CD4-positive, alpha-beta T cell (primary cell): ENCODE measurements at places on chromosomes 2 and 18.

DNA sequence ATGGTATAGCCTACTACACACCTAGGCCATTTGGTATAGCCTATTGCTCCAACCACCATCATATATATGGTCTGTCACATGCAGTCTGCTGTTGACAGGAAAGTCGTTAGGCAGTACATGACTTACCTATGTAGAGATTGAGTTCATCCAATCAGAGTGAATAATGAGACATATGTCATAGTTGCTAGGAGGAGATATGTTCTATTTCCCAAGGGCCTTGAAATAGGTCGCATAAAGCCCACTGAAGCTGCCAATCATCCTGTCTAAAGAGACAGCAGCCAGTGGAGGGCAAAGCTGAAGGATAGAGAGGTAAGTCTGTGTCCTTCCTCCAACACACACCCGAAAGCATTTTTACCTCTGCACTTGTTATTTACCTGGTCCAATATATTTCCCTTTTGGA is 263.4 kb downstream of the PTPRM start:
- no peak for DNase-seq

GRCh38 chr2:7681881-7682461 is 764.8 kb downstream of the RNF144A start:
- no peak for DNase-seq

DNA sequence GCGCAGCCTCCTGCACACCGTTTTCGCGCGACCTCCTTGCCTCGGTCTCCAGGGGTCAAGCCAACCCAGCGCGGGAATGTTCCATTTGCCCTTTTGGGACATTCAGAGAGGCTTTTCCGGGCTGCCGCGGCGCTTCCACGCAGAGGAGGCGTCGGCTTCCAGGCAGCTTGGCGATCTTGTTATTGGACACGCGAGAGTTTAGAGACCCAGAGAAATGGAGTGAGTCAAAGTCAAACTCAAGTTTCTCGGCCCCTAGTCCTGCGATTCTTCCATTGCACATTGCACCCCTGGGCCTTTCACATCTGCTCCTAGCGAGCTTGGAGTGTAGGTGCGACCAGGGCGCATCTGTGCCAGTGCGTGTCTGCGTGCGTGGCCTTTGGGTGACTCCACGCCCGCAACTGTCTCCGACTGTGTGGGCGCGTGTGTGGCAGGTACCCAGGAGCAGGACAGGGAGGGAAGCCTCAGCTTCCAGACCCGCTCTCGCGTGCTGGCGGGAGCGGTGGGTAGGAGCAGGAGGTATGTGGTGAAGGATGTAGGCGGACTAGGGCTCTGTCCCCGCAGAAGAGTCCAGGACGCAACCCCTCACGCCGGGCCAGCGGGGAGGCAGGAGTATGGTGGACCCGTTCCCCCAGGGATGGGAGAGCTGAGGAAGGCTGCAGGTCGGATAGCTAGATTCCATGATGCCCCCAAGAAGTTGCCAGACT is 13.5 kb downstream of the SIX3 start:
- no peak for DNase-seq

GRCh38 chr18:44700652-44701051 is 20.0 kb downstream of the SETBP1 start:
- no peak for DNase-seq

- no peak for DNase-seq
Observed at GRCh38 chr2:205474741-205475415, 207.4 kb upstream of the NRP2 start.

- DNase-seq = no peak
Observed at GRCh38 chr2:13905831-13906230, 726.7 kb upstream of the LRATD1 start.

DNA sequence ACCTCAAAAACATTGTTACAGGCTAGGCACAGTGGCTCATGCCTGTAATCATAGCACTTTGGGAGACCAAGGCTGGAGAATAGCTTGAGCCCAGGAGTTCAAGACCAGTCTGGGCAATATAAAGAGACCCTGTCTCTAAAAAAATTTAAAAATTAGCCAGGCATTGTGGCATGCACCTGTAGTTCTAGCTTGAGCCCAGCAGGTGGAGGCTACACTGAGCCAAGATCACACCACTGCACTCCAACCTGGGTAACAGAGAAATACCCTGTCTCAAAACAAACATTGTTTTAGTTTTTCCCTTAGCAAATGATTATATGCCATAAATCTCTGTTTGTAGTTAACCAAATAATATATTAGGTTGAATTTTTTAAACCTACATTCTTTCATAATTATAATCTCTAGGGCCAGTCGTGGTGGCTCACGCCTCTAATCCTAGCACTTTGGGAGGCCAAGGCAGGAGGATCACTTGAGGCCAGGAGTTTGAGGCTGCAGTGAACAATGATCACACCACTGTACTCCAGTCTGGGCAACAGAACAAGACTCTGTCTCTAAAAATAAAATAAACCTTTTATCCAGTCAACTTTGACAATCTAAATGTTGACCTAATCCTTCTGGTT is 13.3 kb upstream of the CYP20A1 start:
- no peak for DNase-seq

GRCh38 chr2:22788749-22789327 is 596.1 kb upstream of the KLHL29 start:
- DNase-seq = no peak

- peak; percentile 41 for DNase-seq
Observed at GRCh38 chr2:48189552-48190228, 283.4 kb upstream of the FBXO11 start.

- DNase-seq = no peak
Observed at GRCh38 chr2:153077311-153077710, 358.9 kb downstream of the ARL6IP6 start.

DNA sequence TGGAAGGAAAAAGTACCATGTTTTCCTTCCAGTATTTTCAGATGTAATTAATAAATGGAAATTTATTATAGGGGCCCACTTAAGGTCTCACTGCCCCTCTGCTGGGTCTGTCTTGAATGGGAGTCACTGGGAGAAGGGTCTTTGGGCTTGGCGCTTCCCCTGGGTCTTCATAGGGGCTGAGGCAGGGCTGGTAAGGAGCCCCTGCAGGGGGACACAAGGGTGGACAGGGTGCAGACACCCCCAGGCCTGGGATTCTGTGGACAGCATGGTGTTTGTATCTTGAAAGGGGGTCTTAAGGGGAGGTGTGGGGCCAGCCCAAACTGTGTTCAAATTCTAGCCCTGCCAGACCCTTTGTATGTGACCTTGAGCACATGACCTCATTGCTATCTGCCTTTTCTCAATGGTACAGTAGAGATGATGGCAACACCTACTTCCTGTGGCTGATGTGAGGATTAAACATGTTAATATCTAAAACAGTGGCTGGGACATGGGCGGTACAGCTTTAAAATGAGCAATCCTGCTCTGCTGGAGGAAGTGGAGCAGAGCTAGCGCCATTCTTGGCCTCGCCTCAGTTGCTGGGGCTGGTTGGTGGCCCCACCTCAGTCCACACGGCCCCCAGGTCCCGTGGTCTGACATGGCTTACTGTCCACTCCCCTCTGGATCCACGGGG is 71.6 kb downstream of the GNAL start:
- no peak for DNase-seq

GRCh38 chr2:134079373-134079772 is 174.5 kb upstream of the MGAT5 start:
- DNase-seq = no peak

GRCh38 chr2:8594731-8595427 is 87.0 kb upstream of the ID2 start:
- DNase-seq = no peak

GRCh38 chr2:197045115-197045514 is 118.6 kb upstream of the PGAP1 start:
- DNase-seq = no peak

DNA sequence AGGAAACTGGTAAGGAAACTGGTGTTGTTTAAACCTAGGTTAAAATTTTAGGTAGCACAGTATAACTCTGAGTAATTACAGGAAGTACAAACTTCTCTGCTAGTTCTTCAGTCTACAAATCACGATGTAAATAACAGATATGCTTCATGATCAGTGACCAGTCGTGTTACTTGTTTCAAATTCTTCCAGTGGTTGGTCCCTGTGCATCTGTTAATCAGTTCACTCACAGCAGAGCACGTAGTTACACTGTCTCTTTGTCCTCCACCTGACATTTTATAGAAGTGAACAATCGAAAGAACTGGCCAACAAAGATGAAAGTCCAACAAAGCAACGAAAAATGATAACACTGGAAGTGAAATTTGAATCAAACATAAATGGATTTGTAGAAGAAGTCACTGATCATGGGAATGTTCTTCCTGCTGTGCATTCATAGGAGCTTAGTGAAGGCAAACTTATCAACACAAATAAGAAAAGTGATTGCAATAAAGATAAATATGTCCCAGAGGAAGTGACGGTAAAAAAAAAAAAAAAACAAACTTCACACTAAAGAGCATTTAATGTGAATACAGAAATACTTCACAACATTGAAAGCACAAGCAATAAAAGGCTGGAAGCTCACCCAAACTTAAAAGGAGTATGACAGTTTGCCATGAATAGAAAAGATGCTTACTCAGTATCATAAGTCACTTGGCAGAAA is 7.0 kb downstream of the EIF2AK2 start:
- no peak for DNase-seq

DNA sequence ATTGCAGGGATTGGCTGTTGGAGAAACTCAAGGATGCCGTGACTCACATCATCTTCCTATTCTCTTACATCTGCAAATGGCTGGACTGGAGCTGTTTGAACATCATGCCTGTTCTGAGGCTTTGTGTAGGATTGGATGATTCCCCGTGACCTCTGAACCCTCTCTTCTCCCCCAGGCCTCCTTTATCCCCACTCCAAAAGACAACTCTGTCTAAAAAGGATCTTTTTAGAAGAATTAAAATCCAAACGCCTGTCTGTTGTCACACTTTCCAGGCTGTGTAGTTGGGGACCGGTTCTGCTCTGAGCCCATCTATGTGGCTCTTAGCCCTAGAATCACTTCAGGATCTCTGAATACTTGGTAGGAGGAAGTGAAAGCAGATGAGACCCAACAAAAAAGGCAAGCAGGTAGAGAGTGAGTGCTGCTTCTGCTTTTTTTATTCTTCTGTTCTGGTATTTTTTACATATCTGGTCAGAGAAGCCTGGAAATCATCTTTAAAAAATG is 565 bp downstream of the SP140 start:
- DNase-seq = no peak

GRCh38 chr2:239269173-239269885 is 131.5 kb downstream of the HDAC4 start:
- DNase-seq = no peak

- no peak for DNase-seq
Observed at GRCh38 chr2:72780477-72780876, 45.4 kb downstream of the EXOC6B start.

GRCh38 chr2:177029501-177029900 is 183.1 kb upstream of the HNRNPA3 start:
- no peak for DNase-seq

GRCh38 chr2:228615496-228615895 is 434.0 kb upstream of the SPHKAP start:
- no peak for DNase-seq

DNA sequence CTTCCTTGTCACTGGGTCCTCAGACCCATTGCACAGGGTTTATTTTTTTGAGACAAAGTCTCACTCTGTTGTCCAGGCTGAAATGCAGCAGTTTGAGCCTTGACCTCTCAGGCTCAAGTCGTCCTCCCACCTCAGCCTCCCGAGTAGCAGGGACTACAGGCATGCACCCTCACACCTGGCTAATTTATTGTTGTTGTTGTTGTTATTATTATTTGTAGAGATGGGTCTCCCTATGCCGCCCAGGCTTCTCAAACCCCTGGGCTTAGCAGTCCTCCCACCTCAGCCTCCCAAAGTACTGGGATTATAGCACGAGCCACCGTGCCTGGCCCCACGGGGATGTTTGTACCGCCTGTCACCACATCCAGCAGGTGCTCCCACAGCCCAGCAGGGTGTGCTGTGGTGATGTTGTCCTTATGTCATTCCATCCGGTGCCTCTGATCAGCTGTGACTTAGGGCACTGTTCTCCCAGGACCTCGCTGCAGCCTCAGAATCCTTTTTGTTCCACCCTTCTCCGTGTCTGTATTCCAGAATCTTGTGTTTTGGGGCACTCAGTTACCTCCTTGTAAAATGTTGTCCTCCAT is 182.3 kb downstream of the INO80D start:
- DNase-seq = no peak

GRCh38 chr2:128799284-128799552 is 480.6 kb upstream of the HS6ST1 start:
- no peak for DNase-seq

DNA sequence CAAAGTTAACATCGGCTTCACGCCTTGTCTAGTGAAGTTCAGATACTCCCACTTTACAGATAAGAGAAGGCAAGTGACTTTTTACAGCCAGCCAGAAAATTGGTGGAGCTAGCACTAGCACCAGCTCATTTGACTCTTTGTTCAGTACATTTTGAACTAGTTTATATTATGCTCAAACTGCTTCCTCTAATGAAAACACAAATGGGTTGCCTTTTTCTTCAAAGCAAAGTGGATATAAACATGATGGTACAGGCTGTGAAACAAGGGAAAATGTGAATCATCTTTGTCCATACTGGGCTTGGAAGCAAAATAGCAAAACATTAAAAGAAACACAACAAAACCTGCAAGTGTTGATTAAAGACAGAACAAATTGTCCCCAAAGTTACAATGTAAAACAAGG is 99.6 kb upstream of the LHCGR start:
- no peak for DNase-seq

GRCh38 chr2:218186355-218186766 is 19.6 kb upstream of the CXCR1 start:
- DNase-seq = peak; percentile 49

DNA sequence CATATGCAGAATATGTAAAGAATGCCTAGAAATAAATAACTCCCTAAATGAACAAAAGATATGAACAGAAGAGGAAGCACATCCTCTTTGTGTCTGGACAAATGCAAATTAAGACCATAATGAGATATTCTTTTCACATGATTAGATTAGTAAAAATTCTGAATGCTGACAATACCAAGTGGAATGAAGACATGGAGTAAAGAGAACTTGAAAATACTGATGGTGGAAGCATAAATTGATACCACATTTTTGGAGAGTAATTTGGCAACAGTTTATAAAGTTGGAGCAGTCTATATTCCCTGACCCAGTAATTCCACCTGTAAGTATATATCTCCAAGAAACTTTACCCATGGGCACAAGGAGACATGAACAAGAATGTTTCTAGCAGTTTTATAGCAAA is 130.0 kb downstream of the CAPN13 start:
- no peak for DNase-seq

- DNase-seq = no peak
Observed at GRCh38 chr2:241820625-241821384, 11.8 kb downstream of the NEU4 start.

- DNase-seq = no peak
Observed at GRCh38 chr2:12043131-12043530, 296.7 kb downstream of the LPIN1 start.

- DNase-seq = no peak
Observed at GRCh38 chr18:30997223-30997622, 45.3 kb downstream of the DSC3 start.

- no peak for DNase-seq
Observed at GRCh38 chr2:96305979-96306308, 598 bp upstream of the SNRNP200 start.
